CD4-positive, alpha-beta T cell treated with Interferon gamma for 1 hour (primary cell): ENCODE measurements at places on chromosomes 2 and 18.

- no peak for DNase-seq
Observed at GRCh38 chr2:204544961-204545860, at the start of gene PARD3B. PARD3B (plus strand) TSS chr2:204545475; CDS start chr2:204546000, 525 bp downstream.

DNA sequence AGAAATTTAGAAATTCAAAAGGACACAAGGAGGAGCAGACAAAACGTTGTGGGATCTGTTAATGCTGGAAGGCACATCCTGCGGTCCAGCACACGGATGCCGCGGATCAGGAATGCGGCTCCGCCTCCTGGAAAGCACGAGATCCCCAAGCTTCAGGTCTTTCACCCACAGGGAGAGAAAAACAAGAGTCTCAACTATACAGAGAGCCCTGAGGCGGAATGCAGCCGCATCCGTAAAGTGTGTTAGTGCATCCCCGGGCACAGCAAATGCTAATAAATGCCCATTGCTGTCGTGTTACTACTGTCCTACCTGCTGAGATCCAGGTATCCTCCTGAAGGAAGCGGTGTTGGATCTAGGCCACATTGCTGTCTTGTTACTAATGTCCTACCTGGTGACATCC, 303.9 kb downstream of the EIPR1 start:
- DNase-seq = no peak

DNA sequence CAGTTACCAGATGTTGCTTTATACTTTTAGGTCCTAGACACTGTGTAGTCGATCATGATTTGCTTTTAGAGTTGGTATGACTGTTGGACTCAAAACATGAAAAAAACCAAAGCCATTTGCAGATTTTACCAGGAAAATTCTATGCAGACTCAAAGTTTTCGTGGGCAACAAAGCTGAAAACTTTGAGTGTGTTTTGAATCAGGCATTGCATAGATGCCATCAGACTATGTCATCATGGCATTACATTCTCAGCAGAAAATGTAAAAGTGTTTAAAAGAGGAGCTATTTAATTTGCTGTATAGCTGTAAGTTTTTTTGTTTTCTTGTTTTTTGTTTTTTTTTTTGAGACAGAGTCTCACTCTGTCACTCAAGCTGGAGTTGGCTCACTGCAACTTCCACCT, 43.5 kb upstream of the ELAC1 start:
- no peak for DNase-seq

DNA sequence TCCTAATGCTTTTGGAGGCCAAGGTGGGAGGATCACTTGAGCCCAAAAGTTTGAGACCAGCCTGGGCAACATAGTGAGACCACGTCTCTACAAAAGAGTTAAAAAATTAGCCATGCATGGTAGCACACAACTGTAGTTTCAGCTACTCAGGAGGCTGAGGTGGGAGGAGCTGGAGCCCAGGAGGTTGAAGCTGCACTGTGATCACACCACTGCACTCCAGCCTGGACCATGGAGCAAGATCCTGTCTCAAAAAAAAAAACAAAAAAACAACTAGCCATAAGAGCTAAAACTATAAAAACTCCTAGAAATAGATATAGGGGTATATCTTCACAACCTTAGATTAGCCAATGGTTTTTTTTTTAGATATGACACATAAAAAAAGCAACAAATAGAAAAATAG, 16.9 kb upstream of the COL6A3 start:
- no peak for DNase-seq

GRCh38 chr2:203908797-203909185, 27.8 kb upstream of the ICOS start:
- DNase-seq = no peak
